ENCODE measurements at places on chromosomes 2 and 18.

DNA sequence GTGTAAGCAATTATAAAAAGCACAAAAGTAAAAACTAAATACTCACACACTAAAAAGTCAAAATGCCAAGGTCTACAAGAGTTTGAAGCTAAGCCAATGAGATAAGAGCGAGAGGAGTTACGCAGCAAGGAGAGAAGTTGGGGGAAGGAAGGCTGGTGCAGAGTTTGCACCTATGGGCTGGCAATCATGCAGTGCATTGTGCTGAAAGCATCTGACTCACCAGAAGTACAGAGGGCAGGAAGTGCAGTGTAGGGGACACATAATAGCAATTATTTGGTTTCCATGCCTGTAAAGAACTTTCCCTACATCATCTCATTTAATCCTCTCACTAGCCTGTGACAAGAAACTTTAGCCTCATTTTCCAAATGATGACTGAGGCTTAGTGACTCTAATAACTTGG, 142.7 kb upstream of the KYNU start:
- DNase-seq = no peak

- DNase-seq = peak; percentile 9
Measured at GRCh38 chr18:32093523-32093922, 1.8 kb downstream of the RNF138 start.

GRCh38 chr2:142058149-142058548, 72.7 kb downstream of the LRP1B start:
- no peak for DNase-seq

DNA sequence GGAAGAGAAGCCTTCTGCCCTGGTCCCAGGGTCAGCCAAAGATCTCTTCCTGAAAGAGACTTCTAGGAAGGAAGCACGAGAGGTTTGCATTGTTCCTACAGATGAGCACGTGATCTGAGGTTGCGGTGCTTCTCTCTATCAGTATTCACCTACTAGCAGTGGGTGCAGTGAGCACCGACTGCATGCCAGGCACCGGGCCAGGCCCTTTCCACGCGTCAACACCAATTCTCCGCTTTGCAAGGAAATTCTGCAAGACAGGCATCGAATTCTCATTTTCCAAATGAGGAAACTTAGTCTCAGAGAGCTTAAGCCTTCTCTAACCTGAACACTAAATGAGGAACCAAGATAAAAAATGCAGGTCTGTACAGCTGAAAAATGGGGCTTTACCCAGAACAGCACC, 151.5 kb upstream of the MYCN start:
- DNase-seq = no peak

- DNase-seq = no peak
Measured at GRCh38 chr18:34880403-34880802, 160.8 kb upstream of the MAPRE2 start.

DNA sequence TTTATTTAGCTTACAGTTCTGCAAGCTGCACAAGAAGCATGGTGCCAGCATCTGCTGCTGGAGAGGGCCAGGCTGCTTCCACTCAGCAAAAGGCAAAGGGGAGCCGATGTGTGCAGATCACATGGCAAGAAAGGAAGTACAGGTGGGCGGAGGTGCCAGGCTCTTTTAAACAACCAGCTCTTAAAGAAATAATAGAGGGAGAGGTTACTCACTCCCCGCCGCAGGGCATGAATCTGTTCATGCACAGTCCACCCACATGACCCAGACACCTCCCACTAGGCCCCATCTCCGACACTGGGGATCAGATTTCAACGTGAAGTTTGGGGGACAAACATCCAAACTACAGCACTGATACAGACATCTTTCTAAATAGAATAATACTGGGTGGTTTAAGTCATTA, 105.8 kb downstream of the MTCL1 start:
- no peak for DNase-seq

GRCh38 chr18:37252342-37252741, 313.3 kb downstream of the CELF4 start:
- DNase-seq = no peak

GRCh38 chr2:239552213-239552926, 151.6 kb upstream of the HDAC4 start:
- DNase-seq = no peak

GRCh38 chr2:70552501-70553333, 909 bp downstream of the TGFA start:
- peak; percentile 14 for DNase-seq

- DNase-seq = no peak
Measured at GRCh38 chr2:149099298-149099697, 60.8 kb downstream of the LYPD6B start.

- no peak for DNase-seq
Measured at GRCh38 chr18:4581966-4582365, 126.9 kb upstream of the DLGAP1 start.

- no peak for DNase-seq
Measured at GRCh38 chr2:236176951-236177350, 8.8 kb upstream of the GBX2 start.

GRCh38 chr2:144605231-144605840, 85.4 kb upstream of the ZEB2 start:
- DNase-seq = no peak

GRCh38 chr18:13364721-13365205, 146.2 kb downstream of the LDLRAD4 start:
- no peak for DNase-seq

DNA sequence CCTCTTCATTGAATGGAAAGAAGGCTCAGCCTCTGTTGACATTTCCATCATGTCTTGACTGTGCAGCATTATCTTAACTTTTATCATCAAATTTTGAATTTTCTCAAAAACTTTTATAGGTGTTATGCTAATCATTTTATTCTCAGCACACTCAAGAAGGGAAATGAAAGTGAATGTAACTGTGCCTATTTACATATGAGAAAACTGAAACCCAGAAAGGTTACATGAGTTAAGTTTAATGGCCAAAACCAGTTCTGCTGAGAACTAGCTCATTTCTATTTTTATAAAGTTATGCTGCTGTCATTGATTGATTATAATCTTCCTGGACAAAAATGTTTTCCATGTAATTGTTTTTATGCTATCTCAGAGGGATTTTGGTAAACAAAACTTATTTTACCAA, 618.8 kb upstream of the NRXN1 start:
- DNase-seq = no peak

DNA sequence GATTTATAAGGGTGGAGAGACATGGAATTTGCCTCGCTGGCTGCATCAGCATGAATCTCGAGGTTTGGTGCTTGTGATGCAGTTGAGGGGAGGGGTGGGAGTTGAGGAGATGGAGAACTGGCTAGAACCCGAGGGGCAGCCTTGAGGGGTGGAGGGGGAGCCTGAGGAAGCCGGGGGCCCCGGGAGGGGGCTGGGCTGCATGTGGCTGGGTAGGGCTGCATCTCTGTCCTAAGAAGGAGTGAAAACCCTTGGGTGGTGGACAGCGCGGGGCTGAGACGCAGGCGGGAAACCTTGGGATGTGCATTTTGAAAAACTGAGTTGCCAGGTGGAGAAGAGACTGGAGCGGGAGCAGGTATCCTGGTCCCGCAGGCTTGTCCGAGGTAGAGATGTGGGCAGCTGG, 64.2 kb downstream of the SNTG2 start:
- no peak for DNase-seq

- DNase-seq = no peak
Measured at GRCh38 chr2:52034706-52035105, 1002.8 kb upstream of the NRXN1 start.

DNA sequence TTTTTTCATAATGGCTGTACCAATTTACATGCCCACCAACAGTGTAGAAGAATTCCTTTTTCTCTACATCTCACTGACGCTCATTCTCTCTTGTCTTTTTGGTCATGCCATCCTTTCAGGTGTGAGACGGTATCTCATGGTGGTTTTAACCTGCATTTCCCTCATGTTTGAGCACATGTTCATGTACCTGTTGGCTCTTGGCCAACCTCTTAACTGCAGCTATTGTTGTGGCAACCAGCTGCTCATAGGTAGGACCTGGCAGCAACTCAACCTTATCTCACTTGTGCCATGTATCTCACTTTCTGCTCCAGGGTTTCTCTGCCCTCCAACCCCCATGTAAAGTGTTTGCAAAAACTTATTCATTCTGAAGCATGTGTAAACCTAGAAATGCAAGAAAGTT, 167.5 kb downstream of the UPP2 start:
- DNase-seq = no peak

DNA sequence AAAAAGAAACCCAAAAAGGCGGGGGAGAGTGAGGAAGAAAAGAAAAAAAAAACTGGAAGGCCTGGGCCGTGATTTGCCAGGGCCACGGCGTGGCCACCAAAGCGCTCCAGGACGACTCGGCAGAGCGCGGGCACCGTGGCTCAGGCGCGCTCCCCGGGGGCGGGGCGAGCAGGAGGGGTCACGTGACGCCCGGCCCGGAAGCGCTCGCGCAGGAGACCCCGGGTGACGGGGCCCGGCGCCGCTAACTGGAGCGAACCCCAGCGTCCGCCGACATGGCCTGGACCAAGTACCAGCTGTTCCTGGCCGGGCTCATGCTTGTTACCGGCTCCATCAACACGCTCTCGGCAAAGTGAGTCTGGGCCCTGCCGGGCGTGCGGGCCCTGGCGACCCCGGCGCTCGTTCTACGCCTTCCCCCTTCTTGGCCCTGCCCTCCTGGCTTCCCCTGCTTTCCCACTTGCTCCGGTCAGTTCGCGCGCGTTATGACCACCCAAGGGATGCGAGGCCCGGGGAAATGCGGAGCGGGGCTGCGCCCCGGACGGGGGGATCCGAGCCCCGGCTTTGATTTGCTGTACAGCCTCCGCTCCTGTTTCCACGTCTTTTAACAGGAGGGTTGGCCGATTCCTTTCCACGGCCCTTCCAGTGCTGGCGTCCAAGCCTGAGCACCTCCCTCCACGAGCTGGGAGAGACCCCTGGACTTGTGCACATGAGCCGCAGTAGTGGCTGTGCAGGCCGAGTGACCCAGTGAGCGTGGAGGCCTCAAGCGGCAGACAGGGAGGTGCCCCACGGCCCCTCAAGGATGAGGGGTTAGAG, at the start of gene SLC35F6:
SLC35F6 (plus strand) TSS at position 207 of the 810 bp plus-strand sequence; CDS start at position 273, 66 bp downstream.
- DNase-seq = peak; percentile 80

DNA sequence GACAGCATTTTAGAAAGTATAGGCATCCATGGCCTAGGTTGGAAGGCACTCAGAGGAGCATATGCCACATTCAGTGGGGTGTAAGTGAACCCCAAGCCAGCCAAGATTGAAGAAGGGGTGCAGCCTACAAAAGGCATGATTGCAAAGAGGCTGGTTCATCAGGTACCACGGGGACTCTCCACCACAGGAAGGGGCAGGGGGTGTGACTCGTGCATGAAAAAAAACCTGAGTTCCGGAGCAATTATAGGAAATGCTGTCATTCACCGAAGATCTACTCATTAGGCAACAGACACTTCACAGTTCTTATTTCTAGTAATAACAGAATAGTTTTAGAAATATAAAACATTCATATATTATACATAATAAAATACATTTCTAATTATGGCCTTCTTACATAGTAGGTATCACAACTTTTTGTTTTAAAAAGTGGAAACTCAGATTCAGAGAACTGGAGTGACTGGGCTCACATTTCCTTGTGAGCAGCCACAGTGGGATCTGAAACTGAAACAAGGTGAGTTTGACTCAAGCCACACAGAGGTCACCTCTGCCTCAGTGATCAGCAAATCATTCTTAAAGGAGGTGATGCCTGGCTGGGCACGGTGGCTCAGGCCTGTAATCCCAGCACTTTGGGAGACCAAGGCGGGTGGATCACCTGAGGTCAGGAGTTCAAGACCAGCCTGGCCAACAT, 188.4 kb upstream of the GYPC start:
- no peak for DNase-seq

GRCh38 chr18:23115683-23116096, 19.6 kb upstream of the CABLES1 start:
- no peak for DNase-seq

DNA sequence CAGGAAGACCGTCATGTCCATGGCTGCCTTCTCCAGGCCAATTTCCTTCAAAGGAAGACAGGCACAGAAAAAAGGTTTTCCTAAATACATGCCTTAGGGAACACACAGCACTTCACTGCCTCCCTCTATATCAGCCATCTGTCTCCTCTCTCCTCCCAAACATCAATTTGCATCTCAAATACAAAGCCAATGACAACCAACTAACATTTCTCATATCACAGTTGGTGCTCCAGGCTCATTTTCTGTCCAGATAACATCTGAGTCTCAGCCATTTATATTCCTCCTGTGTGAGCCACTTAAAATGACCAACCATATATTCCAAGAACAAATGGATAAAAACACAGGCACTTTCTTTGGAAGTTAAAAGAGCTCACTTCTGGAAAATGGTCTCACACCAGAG, 62.5 kb upstream of the ACAA2 start:
- DNase-seq = no peak

GRCh38 chr2:149082735-149083134, 44.2 kb downstream of the LYPD6B start:
- no peak for DNase-seq

DNA sequence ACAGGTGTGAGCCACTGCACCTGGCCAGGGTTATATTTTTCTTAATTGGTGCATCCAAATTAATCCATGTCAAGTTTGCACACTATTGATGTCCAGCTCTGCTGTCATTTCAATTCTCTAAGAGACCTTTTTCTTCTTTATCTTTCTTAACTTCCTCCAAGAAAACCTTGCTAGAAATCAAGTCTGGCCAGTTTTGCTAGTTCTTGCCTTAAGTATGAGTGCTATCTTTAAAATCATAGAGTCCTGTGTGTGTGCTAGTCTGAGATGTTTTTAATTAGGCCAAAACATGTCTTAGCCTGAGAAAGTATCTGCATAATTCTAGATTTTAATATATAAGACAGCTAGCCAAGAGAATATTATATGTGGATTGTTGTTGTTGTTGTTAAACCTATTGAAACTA, 56.2 kb upstream of the SLC39A10 start:
- DNase-seq = no peak

DNA sequence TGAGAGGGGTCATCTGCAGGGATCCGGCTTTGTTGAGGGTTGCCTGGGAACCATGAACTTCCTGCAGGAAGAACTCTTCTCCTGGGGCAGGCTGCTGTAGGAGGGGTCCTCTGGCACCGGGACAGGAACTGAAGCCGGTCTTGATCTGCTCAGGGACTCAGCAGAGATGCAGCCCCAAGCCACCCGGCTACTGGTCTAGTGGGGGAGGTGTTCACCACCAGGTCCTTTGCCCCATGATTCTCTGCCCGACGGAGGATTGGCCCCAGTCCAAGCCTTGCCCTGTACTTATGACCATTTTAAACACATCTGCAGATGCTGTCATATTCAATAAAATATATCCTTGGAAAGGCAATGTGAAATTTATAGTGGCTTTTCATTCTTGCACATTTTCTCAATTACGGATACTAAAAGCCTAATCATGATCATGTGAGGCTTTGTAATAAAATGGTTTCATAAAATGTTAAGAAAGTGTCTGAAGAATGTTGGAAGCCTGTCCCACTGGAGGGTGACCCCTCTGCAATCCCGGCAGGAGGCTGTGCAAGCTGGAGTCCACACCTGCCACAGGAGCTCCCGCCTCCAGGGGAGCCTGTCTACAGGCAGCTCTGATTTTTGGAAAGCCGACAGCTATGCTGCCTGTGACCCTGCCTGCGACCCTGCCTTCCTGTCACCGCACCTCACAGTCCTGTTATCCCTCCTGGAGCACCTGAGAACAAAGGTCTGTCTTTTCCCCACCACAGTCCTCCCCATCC, 98.8 kb upstream of the TAF1B start:
- no peak for DNase-seq

GRCh38 chr18:55849391-55849790, 261.4 kb upstream of the TCF4 start:
- no peak for DNase-seq

GRCh38 chr2:49686291-49686690, 532.0 kb upstream of the FSHR start:
- DNase-seq = no peak

Measured in activated CD4-positive, alpha-beta T cell treated with anti-CD3 and anti-CD28 coated beads for 4 hours (primary cell).